Kidney tubule cell (primary cell): ENCODE measurements at places on chromosomes 6 and 20.

DNA sequence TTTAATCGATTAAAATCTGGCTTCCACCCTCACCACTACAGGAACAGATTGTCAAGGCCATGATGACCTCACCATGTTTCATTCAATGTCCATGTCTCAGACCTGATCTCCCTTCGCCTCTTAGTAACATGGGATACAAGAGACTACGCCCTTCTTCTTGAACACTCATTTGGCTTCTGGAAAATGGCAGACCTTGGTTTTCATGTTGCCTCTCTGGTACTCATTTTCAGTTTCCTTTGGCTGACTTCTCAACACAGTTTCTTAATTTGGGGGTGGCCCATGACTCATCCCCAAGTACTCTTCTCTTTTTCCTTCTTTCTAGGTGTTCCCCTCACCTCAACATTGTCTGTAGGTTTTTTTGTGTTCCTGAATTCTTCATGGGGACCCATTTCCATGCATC lies 22.7 kb downstream of the TMX4 start:
- DNase-seq = no peak

DNA sequence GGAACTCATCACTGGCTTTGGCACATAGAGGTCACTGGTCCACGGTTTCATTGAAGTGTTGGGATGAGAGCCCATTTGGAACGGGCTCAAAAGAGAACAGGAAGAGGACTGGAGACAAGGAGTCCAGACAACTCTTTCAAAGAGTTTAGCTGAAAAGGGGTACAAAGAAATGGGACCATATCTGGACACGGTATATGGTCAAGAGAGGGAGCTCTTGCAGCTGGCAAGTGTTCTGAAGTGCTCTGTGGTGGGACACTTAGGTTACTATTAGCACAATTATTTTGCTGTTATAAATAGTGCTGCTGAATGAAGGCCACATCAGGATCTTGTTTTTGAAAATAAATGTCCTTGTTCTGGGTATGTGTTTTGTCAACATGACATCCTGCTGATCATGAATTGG lies 4.6 kb downstream of the SGK2 start:
- DNase-seq = no peak

GRCh38 chr6:118283766-118284165 lies 264.3 kb upstream of the PLN start:
- peak; percentile 49 for DNase-seq

DNA sequence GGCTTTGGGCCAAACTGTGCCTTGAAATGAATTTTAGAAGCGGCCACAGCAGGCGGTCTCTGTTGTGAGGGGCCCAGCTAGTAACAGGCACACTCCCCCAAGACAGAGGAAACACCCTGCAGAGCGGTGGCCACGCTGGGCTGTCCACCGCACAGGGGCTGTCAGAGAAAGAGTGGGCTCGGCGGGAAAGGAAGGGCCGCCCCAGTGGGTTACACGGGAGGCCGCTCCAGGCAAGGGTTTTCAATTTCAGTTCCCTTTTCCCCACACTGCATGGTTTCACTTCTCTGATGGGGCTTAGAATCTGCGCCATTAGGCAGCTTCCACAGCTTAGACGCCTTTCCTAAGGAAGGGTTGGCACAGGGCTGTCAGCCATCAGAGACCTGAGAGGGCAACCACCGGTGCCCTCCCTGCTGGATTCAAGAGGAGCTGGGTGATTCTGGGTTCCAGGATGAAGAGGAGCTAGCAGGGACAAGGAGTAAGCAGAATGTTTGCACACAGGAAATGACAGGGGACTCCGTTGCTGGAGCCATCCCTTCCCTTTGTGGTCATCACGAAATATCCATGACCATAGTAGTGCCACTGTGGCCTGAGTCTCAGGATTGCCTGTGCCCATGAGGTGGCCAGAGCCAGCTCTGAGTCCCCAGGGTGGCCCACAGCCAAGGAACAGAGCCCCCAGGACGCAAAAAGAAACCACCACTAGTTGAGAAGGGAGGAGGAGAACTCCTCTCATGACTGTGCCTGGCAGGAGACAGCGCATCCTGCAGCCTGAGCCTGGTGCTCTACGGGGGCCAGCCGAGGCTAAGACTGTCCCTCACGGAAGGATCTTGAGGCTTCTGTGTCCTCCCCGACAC lies 282.7 kb downstream of the NRN1 start:
- no peak for DNase-seq

- no peak for DNase-seq
Measured at GRCh38 chr6:19479551-19479950, 357.6 kb upstream of the ID4 start.

DNA sequence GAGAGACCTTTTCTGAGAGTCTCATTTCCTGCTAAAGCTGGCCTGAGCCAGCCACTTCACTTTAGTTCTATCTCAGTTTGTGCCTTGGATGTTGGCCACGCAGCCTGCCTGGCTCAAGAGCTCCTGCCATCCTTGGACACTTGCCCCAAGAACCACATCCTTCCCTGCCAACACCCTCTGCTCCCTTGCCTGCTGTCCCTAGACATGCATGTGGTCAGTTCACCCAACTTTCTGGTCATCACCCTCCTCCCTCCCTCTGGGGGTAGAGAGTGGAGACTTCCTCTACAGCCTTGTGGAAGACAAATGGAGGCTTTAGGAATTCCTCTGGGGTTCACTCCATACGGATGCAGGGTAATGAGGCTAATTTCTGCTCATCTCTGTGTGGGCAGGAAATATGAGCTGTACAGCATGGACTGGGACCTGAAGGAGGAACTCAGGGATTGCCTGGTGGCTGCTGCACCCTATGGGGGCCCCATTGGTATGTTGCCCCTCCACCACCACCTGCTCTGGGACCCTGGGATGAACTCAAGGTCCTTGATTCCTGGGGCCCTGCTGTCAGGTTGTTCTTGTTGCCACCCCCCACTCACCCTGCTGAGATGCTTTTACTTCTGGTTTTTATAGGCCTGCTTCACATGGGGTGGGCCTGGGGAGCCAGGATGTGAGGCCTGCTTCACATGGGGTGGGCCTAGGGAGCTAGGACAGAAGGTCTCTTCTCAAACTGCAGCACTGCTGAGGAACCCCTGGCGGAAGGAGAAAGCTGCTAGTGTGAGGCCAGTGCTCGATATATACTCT lies 13.8 kb upstream of the PTPRA start:
- no peak for DNase-seq

- DNase-seq = peak; percentile 94
Measured at GRCh38 chr6:154414021-154414813, 57.6 kb upstream of the IPCEF1 start.

DNA sequence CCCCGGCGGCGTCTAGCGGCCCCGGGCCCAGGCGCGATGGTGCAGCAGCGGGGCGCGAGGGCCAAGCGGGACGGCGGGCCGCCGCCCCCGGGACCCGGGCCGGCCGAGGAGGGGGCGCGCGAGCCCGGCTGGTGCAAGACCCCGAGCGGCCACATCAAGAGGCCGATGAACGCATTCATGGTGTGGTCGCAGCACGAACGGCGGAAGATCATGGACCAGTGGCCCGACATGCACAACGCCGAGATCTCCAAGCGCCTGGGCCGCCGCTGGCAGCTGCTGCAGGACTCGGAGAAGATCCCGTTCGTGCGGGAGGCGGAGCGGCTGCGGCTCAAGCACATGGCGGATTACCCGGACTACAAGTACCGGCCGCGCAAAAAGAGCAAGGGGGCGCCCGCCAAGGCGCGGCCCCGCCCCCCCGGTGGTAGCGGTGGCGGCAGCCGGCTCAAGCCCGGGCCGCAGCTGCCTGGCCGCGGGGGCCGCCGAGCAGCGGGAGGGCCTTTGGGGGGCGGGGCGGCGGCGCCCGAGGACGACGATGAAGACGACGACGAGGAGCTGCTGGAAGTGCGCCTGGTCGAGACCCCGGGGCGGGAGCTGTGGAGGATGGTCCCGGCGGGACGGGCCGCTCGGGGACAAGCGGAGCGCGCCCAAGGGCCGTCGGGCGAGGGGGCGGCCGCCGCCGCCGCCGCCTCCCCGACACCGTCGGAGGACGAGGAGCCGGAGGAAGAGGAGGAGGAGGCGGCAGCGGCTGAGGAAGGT lies 715 bp downstream of the SOX12 start:
- peak; percentile 57 for DNase-seq

- DNase-seq = no peak
Measured at GRCh38 chr6:7819431-7820015, 91.1 kb downstream of the TXNDC5 start.

GRCh38 chr20:59703046-59703445 lies 98.7 kb downstream of the PHACTR3 start:
- no peak for DNase-seq

- DNase-seq = no peak
Measured at GRCh38 chr6:54865091-54865631, 18.6 kb downstream of the FAM83B start.

- DNase-seq = peak; percentile 82
Measured at GRCh38 chr6:16316741-16317251, 78.4 kb downstream of the GMPR start.

DNA sequence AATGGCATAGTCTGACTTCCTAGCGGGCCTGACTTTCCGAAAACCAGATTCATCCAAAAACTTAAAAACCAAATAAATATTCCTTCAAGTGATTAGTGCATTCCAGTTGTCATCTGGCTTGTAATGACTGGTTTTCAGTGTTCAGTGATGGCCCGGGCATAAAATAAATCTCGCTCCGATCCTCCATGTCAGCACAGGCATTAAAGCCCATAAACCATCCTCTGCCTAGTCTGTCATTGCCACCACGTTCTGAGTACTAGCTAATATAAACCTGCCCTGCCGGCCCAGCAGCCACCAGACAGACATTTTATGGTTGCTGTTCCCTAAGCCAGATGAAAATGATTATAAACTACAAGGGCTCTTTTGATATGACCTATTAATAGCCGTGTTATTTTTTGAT lies 232.3 kb upstream of the GMDS start:
- no peak for DNase-seq

DNA sequence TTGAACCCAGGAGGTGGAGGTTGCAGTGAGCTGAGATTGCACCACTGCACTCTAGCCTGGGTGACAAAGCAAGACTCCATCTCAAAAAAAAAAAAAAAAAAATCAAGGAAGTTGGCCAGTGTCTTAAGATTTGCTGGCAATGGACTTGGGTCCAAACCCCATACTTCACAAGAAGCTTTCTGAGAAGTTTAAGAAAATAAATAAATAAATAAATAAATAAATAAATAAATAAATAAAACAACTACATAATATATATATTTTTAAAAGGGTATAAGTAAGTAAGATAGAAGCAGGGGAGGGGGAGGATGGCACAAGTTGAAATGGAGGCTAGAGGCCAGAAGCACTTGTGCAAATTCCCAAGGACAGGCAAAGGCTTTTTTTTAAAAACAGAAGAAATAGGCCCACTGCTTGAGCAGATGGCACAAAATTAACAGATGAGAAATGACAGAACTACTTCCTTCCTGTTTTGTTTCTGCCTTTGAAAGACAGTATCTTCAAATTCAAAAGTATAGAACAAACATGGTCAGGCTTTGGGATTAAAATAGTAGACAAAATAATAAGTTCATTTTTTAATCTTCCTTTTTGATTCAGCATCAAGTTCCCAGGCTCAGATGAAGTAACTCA lies 287.7 kb downstream of the ALDH8A1 start:
- no peak for DNase-seq

GRCh38 chr20:51510169-51510568 lies 32.4 kb downstream of the NFATC2 start:
- DNase-seq = no peak

DNA sequence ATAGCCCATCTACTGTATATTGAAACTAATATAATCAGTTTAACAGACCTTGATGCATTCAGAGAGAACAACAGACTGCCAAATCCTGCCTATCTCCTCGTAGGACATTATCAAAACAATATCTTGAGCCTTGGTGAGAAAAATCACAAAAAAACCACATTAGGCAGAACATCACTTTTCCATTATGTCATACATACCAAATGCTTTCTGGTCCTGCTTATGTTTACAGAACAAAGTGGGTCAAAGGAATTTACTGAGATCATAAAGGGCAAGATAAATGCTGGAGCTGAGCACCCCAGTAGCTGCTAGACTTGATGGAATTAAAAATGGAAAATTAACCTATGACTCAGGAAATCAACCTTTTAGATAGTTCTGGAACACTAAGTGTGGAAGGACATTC lies 195.3 kb upstream of the KCNK16 start:
- DNase-seq = peak; percentile 12

DNA sequence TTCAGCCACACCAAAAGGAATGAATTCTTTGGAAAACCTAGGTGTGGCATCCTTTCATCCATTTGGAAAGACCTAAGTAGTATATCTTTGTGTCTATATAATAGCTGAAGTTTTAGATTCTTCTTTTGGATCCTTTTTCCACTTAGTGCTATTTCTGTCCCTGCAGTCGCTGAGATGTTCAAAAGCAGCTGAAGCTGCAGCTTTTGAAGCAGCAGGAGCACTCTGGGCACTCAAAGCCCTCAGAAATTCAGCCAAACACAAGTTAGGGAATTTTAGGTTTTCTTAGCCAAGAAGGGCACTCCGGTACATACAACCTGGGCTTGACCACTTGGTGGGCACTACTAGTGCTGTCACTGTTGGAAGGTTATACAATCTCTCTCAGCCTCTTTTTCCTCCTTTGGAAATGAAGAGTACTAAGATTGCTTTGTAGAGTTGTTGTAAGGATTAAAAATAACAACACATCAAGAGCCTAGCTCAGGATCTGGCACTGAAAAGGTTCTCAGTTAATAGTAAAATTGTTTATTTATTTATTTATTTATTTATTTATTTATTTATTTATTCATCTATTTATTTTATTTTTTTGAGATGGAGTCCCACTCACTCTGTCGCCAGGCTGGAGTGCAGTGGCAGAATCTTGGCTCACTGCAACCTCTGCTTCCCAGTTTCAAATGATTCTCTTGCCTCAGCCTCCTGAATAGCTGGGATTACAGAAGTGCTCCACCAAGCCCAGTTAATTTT lies 71.9 kb upstream of the SLC22A16 start:
- no peak for DNase-seq

DNA sequence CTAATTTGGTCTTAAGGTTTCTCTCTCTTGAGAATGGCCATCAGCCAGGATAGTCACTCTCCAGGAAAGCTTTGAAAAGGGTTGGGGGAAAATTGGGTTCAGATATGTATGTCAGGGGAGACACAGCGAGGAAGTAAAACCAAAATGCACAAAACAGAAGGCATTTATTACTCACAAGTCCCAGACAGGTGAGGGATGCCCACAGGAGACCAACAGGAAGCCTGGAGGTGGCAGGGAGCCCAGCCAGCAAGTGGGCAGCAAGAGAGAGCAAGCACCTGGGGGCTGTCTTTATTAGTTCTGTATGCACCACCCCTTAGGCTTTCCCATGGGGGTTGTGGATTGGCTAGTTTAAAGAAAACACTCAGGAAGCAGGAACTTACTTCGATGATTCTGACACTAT lies 707.7 kb downstream of the KIF16B start:
- DNase-seq = no peak

GRCh38 chr6:79463621-79464050 lies 73.6 kb downstream of the LCA5 start:
- peak; percentile 92 for DNase-seq

DNA sequence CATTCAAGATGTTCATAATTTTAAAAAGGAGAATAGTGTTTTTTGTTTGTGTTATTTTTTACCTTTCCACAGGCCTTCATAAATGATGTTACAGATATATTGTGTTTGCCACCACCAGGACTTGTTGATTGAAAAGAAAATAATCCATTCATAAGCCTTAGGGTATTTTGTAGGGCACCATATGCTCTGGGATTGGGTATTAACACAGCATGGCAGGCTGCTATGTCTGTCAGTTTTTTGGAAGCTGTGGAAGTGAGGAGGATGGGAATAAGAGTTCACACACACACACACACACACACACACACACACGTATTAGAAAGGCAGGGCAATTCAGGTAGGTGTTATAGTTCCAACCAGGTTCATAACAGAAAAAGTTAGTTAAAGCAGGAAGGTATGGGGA lies 237.9 kb downstream of the HDGFL1 start:
- DNase-seq = no peak

- DNase-seq = no peak
Measured at GRCh38 chr6:159959165-159959975, 9.5 kb upstream of the IGF2R start.
